ENCODE measurements at places on chromosomes 6 and 20.

- no peak for DNase-seq
Measured at GRCh38 chr20:11375966-11376365, 541.7 kb upstream of the BTBD3 start.

- DNase-seq, result no peak
Measured at GRCh38 chr6:108746366-108746765, 101.9 kb upstream of the ARMC2 start.

- DNase-seq, result no peak
Measured at GRCh38 chr6:160112628-160113299, 8.9 kb upstream of the SLC22A1 start.

DNA sequence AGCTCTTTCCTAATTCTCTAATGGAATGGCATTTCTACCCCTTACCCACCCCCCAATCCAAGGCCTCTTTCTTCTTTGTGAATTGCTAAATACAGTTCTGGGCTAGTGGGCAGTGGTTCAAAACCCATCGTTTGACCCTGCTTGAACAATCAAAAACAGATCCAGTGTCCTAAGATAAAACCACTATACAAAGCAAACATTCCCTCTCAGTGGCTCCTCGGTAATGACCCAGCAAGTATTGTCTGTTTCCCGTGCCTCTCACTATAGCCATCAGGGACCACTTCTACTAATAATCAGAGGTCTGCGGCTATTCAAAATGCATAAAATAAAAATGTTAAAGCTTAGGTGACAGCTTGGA is 143.5 kb upstream of the AKAP12 start:
- no peak for DNase-seq

GRCh38 chr6:130518588-130518987 is 152.8 kb downstream of the TMEM200A start:
- DNase-seq, result no peak

- DNase-seq, result no peak
Measured at GRCh38 chr6:144953552-144954240, 668.6 kb downstream of the UTRN start.

DNA sequence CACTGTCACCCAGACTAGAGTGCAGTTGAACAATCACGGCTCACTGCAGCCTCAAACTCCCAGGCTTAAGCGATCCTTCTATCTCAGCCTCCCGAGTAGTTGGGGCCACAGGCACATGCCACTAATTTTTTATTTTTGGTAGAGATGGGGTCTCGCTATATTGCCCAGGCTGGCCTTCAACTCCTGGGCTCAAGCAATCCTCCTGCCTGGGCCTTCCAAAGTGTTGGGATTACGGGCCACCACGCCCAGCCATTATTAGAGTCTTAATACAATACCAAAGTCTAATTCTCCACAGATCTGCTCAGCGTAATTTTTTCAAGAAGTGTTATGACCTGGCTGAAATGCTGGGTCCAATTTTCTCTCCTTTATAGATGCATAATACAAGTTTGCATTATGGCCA is 3.0 kb downstream of the GCLC start:
- DNase-seq, result no peak

DNA sequence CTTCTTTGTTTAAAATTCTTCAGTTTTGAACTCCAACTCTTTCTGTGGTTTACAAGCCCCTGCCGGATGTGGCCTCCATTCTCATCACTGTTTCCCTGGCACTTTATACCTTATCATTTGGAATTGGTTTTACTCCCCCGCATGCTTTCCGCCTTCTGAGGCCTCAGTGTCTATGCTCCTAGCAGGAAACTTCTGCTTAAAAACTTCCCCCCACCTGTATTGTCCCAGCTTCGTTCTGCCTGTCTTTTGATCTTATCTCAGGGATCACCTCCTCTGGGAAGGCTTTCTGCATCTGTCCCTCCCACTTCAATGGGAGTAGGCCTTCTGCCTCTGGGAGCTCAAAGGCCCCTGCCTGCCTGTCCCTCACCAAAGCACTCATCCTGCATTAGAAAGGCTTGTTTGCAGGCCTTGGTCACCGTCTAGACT is 3.4 kb upstream of the ANGPT4 start:
- no peak for DNase-seq

GRCh38 chr20:41204304-41205265 is 67.2 kb downstream of the PLCG1 start:
- peak; percentile 60 for DNase-seq

DNA sequence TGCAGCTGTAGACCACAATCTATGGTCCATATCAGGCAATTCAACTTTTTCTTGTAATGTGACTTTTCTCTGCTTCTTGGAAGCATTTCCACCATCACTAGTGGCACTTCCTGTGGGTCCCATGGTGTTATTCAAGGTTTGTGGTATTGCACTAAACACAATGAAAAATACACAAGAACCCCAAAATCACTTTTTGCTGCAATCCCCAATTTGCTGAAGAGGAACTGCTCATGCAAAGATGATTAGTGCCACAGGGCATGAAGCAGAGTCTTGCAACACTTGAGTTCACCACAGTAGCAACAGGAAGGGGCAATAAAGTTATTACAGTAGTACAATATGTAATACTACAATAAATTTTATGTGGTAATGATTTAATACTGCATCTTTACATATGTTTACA is 16.8 kb upstream of the TAAR1 start:
- DNase-seq, result no peak

GRCh38 chr6:24484657-24485323 is 4.6 kb downstream of the GPLD1 start:
- no peak for DNase-seq

DNA sequence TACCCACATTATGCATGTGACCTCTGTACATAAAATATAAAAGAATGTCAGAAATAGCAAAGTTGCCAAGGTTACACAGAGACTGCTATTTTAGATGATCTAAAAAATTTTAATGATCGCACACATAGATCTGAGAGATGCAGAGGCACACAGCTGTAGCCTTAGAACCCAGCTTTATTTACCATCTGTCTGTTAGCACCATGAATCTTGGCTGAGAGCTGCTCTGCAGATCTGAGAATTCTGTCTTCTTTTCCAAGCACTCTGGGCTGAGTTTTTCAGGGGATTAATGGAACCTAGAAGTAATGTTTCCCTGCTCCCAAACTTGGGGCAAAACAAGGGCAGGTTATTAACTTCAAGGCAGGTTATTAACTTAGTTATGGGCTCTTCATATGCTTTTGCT is 248.7 kb upstream of the JAG1 start:
- DNase-seq, result no peak

DNA sequence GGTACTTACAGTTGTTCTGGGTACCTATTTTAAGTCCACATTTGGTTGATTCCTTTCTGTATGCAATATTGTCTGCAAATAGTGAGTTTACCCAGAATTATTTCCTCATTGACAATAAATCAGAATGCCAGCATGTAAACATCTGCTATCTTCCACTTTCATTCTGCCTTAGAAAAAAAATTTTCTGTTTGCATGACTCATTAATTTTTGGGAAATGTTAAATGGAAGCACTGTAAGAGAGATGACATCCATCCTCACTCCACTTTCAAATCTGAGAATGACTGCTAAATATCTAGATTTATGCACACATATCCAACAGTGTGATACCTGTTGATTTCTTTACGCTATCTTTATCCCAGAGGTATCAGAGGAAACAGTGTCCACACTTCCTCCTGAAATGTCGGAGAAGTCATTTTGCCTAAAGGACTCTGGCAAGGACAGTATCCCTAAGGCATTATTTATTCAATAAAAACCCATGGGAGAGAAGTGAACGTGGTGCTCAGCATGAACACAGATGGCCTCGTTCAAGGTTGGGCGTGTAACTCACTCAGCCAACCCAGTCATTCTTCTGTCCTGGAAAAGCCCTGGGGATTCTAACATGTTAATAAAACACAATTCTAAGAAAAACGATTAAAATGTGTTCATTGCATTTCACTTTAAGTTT is 780.9 kb downstream of the QKI start:
- no peak for DNase-seq

DNA sequence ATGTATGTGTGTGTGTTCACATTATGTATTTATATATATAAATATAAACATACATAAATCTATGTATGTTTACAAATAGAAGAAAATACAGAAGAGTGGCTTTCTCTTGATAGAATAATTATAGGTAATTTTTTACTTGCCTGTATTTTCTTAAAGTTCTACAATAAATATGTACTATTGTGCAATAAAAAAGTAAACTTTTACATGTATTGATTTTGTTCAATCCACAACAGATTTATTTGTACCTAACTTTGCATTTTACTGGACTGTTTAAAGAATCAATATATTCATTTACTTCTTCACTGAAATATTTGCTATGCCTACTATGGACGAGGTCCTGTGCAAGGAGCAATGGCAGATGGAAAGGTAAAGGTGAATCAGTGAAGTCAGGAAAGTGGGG is 14.0 kb upstream of the TAB2 start:
- no peak for DNase-seq

GRCh38 chr6:45923831-45924391 is 91.7 kb downstream of the CLIC5 start:
- DNase-seq, result no peak

- DNase-seq, result no peak
Measured at GRCh38 chr20:12053353-12053752, 135.7 kb downstream of the BTBD3 start.

- no peak for DNase-seq
Measured at GRCh38 chr6:21115111-21115510, 478.4 kb upstream of the SOX4 start.

- DNase-seq, result no peak
Measured at GRCh38 chr20:19889011-19889953, 127.9 kb upstream of the NAA20 start.

- peak; percentile 55 for DNase-seq
Measured at GRCh38 chr6:53837865-53838769, 43.3 kb downstream of the LRRC1 start.

DNA sequence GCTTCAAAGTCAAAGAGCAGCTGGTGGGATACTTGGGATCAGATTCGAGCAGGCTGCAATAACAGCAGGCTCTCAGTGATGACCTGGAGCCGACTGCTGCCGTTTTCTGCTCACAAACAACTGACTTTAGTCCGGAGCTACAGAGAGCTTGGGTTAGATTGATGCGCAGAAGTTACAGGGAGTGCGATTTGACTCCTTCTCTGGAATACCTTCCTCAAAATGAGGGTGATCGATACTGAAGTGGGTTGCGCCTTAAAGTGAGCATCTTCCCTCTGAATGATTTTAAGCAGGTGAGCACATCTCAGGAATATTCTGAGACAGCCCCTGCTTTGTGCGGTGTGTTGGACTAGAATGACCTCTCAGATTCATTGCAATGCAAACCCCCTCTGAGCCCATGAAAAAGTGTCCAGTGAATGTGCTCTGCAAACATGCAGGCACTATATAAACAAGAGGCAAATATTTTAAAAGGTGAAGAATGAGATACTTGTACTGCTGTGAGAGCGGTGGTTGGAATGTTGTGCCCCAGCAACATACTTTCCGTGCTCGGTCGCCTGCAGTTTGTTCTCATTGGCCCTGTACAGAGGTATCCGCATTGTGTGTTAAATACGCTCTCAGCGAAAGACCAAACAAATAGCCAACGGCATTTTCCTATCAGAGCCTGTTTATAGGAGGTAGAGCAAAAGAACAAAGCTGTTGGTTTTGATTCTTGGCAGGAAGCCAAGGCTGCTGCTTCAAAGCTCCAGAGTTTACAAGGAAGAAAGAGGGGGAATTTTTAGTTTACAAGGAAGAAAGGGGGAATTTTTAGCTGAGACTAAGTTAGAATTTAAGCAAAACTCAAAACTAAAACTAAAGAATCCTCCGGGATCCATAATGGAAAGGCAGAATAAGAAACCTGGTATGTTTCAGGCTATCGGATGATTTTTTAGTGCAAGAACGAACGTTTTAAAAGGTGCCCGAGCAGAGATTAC is 67.7 kb downstream of the PHACTR2 start:
- DNase-seq, result no peak

GRCh38 chr6:107618672-107619071 is 128.8 kb downstream of the SOBP start:
- no peak for DNase-seq

DNA sequence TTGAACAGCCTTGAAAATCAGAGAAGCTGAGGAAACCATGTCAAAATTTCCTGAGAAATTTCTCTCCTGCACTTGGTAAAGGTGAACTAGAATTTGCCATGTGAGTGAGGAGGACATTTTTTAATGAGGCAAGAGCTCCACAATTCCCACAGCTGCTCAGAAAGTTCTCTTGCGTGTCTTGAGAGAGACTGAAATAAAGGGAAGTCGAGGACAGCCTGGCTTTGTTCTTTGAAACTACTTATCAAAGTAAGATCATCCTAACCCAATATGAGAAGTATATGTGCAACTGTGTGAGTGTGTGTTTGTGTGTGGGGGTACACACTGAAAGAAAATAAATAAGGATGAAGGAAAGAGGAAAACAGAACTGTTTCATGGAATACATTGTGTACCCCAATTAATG is 163.4 kb downstream of the SLC24A3 start:
- DNase-seq, result no peak

- no peak for DNase-seq
Measured at GRCh38 chr20:4513720-4514119, 208.0 kb upstream of the PRND start.

GRCh38 chr6:93900142-93900541 is 480.8 kb upstream of the EPHA7 start:
- no peak for DNase-seq

- no peak for DNase-seq
Measured at GRCh38 chr6:127385668-127386430, 42.4 kb upstream of the ECHDC1 start.

- DNase-seq, result no peak
Measured at GRCh38 chr6:137801352-137802114, 65.5 kb upstream of the TNFAIP3 start.

GRCh38 chr20:15310361-15310760 is 972.9 kb upstream of the FLRT3 start:
- DNase-seq, result no peak

DNA sequence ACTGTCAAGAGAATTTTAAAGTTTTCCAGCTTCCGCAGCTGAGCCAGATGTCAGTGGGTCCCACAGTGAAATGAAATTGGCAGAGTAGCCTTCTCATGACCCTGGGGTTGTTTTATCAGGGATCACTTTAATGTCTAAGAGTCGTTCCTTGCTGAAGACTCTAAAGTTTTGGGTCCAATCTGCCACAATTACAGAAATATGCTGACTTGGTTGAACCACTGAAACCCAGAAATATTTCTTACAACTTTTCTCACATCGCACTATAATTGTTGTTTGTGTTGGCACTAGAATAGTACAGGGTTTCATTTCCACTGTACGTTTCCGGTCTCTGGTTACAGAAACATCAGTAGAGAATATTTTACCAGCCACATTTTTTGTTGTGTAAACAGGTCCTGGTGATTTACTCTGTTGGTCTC is 109.0 kb downstream of the HMGCLL1 start:
- no peak for DNase-seq

- no peak for DNase-seq
Measured at GRCh38 chr20:29873946-29874345, 1383.5 kb upstream of the DEFB115 start.

- DNase-seq, result no peak
Measured at GRCh38 chr6:22421198-22421597, 124.4 kb upstream of the PRL start.

- DNase-seq, result no peak
Measured at GRCh38 chr6:66435321-66435720, 728.3 kb upstream of the EYS start.

DNA sequence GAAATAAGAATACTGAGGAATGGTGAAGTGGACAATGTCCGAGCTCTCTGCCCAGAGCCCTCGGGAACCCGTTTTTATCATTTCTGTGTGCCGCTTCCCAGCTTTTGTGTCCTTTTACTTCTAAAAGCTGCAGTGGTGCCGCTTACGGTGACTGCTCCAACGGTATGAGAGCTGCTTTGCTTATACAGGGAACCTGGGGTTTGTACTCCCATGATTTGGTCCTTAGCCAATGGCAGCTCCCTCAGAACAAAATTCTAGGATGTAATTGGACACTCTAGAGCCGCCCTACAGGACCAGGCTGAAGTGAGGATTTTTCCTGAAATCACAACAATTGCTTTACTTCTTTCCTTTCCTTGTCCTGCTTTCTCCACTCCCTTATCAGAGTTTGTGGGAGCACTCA is 24.2 kb upstream of the PCSK2 start:
- no peak for DNase-seq

Data from nucleus accumbens (tissue), 56 donors.